ENCODE measurements at places on chromosomes 7 and 10.

DNA sequence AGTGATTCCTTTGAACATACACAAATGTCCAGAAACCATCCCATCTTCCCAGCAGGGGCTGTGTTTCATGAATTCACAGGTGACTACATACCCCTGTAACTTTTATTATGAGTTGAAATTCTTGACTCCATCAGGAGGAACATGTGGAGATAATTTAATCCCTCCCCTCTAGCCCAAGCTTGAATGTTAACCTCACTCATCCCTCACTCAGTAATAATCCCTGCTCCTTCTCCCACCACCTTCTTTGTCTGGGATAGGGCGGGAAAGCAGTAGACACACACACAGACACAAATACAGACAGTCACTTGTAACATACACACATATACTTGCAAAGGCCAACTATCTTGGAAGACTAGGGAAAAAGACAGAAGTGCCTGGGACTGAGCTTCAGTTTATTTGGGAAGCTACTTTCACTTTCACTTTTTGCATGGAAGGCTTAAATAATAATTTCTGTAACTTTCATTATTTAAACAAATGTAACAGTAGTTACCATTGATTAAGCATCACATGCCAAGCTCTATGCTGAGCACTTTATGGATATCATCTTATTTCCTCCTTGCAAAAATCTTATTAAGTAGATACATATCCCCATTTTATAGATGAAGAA lies 7.3 kb downstream of the AASS start:
- no peak for DNase-seq

- no peak for DNase-seq
Observed at GRCh38 chr7:138285129-138285528, 174.9 kb upstream of the TRIM24 start.

DNA sequence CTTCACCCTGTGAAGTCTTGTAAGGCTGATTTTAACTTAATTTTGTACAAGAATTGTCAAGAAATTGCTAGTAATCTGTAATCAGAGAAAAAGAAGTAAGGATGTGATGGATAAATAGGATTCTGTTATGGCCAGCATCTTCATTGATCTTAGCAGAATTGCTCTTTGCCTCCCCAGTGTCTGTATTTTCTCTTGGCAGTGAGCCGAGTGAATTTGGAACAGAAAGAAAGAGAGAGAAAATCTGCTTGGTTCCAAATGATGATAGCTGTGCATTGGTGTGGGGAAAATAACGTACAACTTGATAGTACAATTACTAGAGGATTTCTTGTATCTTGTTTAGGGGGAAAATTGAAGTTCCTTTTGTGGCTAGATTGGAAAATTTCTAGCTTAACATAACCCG lies 34.6 kb downstream of the VTI1A start:
- DNase-seq: no peak

- no peak for DNase-seq
Observed at GRCh38 chr10:3729397-3729976, 55.5 kb downstream of the KLF6 start.

DNA sequence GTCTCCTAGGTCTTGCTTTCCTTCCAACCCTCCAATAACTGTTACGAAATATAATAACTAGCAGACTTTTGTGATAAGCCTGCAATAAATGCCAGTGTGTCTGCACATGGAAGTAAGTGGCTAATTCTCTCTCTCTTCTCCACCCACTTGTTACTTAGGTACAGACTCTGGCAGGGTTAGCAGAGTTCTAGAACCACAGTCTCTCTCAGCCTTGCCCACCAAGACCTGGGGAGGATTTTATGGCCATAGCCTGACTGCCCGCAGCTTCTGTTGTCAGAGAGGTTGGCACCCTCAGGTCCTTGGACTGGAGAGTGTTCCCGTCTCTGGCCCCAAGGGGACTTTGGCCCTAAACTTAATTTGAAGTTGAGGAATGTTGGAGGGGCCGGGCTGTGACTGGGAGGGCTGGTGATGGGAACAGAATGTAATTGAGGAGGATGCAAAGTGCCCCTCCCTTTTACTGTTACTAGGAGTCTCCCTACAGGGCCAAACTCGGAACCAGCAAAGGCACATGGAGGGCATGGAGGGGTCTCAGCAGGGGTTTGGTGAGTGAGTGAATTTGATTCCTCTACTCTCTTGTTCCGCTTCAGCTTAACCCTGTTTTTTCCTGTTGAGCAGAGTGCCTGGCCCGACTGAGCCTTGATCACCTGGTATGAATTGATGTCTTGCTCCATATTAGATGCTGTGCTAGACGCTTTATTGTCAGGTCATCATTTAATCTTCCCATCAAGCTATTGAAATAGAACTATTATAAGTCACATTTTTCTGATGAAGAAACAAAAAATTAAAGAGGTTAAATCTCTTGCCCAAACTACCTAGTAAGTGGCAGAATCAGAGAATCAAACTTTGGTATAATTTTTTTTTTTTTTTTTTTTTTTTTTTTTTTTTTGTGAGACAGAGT lies 37.0 kb upstream of the LCOR start:
- DNase-seq: no peak

GRCh38 chr7:157986051-157986450 lies 601.6 kb downstream of the PTPRN2 start:
- no peak for DNase-seq

DNA sequence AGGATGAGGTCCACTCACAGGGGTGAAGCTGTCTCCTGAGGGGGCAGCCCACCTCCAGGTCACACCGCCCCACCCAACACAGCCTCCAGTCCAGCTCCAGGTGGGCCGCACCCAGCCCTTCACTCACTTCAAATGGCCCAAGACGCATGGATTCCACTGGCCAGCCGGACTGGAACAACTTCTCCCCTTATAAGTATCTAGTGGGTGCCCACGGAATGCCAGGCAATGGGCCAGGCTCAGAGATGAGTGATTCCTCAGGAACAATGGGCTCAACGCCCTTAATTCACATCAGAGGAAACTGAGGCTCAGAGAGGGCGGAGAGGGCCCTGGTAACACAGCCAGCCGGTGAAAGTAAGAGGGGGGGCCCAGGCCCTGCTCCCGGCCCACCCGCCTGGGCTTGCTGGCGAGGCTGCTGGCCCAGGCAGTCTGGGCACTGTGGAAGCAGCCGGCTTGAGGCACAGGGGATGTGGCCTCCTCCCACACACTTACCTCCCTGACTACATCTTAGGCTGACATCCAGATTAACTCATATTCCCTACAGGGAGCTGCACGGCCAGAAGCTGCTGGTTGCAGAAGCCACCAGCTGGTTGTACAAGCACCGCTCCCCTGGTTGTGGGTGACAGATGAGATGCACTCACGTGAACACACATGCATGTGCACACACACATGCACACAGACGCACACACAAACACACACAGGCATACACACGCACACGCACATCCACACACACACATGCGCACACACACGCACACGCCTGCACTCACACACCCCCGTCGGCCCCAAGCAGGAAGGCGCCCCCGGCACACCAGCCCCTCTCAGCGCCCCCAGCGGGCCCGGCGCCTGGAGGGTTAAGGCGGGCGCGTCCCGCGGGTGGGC lies 1.0 kb upstream of the FAM20C start:
- no peak for DNase-seq

DNA sequence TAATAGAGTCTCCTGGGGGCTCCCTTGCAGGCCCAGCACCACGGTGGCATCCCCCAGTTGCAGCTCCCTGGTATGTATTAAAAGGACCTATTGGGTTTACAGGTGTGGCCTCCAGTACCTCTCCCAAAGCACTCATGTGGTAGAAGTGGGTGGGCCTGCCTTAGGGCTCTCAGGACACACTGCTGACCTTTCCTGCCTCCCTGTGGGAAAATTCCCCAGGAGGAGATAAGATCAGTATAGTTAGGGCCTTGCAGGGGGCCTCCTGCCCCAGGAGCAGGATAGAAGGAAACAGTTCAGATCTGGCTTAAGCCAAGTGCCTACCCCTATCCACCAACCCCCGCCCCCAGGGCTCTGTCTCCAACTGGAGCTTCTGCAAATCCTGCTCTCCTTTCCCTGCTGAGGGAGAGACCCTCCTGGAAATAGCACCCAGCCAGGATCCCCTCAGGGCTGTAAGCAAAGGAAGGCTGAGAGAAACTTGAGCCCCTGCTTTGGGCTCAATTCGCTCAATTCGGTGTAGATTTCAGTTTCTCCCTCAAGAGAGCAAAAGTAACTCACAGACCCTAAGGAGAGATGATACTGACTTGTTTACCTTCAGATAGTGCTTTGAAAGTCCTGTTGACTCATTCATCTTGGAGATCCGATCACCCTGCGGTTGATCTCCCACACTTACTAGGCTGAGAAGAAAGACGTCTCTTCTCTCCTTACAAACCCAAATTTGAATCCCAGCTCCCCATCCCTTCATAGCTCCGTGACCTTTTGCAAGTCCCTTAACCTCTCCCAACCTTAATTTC lies 130.6 kb downstream of the WDR11 start:
- no peak for DNase-seq

DNA sequence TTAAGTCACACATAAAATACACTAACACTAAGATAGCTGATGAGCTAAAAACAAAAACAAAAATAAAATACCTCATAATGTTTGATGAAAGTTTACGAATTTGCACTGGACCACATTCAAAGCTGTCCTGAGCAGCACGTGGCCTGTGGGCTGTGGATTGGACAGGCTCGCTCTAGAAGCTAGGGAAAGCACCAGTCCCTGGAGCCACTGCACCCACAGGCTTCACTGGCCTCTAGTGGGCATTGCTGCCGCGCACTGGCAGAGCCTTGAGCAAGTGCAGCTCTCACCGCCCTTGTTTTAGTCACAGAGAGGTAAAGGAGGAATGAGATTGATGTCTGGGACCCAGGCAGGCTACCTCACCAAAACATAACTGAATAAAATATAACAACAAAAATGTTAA lies 67.6 kb downstream of the PAX2 start:
- no peak for DNase-seq

GRCh38 chr7:17710312-17710711 lies 230.0 kb downstream of the SNX13 start:
- no peak for DNase-seq

DNA sequence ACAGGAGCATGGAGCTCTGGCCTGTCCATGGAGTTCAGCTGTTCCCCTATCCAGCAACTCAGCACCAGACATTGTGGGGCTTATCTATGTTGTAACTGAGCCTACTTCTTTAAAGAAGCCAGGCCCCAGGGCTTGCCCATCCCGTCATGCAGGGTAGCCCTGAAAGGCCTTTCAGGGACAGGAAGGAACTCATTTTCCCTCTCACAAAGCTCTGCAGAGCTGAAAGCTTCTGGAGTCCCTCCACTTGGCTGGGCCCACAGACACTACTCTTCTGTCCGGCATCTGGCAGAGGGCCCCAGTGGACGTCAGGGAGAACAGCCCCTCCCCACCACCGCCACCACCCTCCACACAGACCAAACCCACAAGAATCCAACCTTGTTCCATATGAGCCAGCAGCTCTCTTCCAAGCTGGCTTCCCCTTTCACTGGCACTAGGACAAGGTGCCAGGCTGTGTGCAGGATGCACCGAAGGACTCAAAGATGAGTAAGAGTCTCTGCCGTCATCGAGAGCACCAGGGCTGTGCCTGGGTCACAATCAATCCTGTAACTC lies 33.1 kb downstream of the DENND2A start:
- no peak for DNase-seq

DNA sequence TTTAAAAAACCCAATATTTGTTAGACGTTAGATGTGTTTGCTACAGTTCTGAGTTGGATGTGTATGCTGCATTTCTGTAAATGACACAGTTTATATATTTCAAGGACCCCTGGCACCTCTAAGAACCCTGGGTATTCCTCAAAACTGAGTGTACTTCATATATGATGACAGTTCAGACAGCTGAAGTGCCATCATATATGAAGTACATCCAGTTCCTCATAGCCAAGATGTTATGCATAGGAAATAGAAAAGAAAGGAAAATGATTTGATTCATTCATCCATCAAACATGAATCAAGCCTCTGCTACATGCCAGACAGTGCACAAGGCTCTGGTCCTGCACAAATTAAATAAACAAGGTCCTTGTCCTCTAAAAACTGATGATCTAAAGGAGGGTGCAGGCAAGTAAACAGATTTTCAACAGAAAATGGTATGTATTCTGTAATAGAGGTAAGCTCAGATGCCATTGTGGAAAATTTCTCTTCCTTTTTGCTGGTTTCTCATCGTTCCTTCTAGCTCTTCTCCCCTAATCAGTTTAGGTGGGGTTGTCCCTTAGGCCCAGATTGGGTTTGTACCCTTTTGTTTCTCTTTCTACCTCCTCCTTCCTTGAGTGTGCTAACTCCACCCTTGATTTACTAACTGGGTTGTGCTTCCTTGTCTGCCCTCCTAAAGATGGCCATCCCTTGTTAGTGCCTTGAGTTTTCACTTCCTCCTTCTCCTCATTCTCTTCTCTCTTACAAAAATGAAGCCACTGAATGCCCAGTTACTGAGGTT lies 25.3 kb upstream of the SMIM30 start:
- no peak for DNase-seq

DNA sequence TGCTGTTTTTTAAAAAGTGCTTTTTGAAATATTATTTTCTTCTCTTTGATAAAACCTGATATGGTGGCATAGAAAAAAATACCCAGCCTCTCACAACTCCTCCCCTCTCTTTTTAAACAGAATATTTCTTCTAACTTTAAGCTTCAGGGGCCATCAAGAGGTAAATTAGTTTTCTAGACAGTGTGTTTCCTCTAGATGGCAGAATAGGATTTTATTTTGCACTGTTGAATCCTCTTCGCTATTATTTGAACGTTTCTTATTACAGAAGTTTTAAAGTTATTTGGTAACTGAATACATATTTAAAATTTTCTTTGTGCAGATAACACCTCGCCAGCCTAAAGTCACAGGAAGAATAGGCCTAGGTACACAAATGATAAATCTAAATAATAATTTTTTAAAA lies 30.3 kb downstream of the ARL5B start:
- peak; percentile 19 for DNase-seq

- no peak for DNase-seq
Observed at GRCh38 chr7:32583791-32584190, 88.5 kb downstream of the AVL9 start.

- DNase-seq: no peak
Observed at GRCh38 chr7:46557295-46557711, 636.2 kb upstream of the IGFBP3 start.

DNA sequence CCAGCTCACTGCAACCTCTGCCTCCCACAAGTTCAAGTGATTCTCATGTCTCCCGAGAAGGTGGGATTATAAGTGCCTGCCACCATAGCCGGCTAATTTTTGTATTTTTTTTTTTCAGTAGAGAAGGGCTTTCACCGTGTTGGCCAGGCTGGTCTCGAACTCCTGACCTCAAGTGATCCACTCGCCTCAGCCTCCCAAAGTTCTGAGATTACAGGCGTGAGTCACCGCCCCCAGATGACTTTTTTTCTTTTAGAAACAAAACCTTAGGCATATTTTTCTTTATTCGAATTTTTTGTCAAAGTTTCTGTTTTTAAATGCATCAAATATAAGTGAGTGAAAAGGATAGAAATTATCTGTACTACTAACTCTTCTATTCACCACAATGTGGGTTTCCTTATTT lies 113.1 kb downstream of the LRRC4 start:
- DNase-seq: no peak

GRCh38 chr10:101566333-101567164 lies 21.5 kb downstream of the POLL start:
- DNase-seq: no peak

GRCh38 chr7:70574314-70574834 lies 557.6 kb upstream of the GALNT17 start:
- no peak for DNase-seq

- DNase-seq: no peak
Observed at GRCh38 chr7:131646203-131646602, 89.8 kb upstream of the PODXL start.

- DNase-seq: no peak
Observed at GRCh38 chr10:52212062-52212461, 102.0 kb upstream of the DKK1 start.
